Muscle of back (tissue), 13 donors: ENCODE measurements at places on chromosomes 12 and 14. TPM values are rescaled to one million over a fixed set of nuclear protein-coding genes. Genes with fewer than 3 reads are reported as not detected.

Gene KRT77
- polyA plus RNA-seq = not detected

Gene STYK1
- polyA plus RNA-seq = not detected

Gene ANO2
- 3.5 TPM for polyA plus RNA-seq

DNA sequence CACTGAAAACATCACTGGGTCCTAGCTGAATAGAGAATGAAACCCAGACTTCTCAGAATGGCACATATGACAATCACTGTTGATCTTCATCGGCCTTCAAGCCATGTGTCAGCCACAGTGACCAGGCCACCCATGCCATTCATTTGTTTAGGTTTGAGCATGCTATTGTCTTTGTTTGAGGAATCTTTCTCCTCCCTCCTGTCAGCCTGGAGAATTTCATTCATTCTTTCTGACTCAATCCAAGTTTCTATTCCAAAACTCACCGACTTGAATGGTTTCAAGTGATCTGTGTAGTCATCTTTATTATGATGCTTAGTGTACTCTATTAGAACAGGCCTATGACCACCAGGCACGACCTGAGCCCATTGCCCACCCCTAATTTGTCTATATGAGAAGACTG lies 106.3 kb downstream of the ETNK1 start:
- no peak for DNase-seq

DNA sequence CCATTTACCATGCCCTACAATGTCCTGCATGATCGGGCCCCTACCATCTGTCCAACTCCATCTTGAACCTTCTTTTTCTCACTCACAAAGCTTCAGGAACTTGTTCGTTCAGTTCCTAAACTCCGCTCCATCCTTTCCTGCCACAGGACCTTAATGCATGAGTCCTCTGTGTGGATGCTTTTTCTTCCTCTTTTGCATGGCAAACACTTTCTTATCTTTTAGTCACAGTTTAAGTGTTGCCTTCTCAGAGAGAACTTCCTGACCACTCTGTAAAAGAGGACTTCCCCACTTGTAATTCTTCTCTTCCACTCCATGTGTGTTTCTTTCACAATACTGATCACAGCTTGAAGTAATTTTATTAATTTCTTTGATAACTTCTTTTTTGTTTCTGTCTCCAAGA lies 54.4 kb upstream of the ETV6 start:
- no peak for DNase-seq

GRCh38 chr12:43841253-43841652 lies 5.4 kb downstream of the TMEM117 start:
- DNase-seq = no peak

- peak; percentile 72 for DNase-seq
Observed at GRCh38 chr12:120496413-120497340, 764 bp downstream of the DYNLL1 start.

DNA sequence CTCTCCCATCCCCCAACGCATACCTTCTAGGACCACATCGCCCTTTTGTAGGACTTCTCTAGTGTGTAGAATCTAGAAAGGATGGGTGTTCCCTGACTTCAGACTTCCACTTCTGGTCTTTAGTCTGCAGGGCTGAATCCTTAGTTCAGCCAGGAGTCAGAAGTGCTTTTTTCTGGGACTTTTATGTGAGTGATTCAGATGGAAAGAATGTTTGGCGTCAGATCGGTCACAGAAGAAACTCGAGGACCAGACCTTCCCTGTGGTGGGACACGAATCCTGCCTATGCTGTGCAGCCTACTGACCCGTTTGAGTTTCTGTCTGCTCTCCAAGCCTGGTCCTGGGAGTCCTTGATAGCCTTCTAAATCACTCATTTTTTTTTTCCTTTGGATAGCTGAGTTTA lies 165.4 kb upstream of the SSTR1 start:
- peak; percentile 80 for DNase-seq

GRCh38 chr14:35215110-35215813 lies 76.9 kb upstream of the PSMA6 start:
- DNase-seq = peak; percentile 19

- no peak for DNase-seq
Observed at GRCh38 chr14:29814156-29815015, 113.3 kb downstream of the PRKD1 start.

- DNase-seq = no peak
Observed at GRCh38 chr12:77847060-77847541, 16.4 kb downstream of the NAV3 start.

- no peak for DNase-seq
Observed at GRCh38 chr12:16187660-16188059, 89.8 kb downstream of the SLC15A5 start.
